ENCODE measurements at places on chromosomes 4 and X.
A peak's percentile ranks its signal among the peaks of the same experiment; 100 is the strongest.

DNA sequence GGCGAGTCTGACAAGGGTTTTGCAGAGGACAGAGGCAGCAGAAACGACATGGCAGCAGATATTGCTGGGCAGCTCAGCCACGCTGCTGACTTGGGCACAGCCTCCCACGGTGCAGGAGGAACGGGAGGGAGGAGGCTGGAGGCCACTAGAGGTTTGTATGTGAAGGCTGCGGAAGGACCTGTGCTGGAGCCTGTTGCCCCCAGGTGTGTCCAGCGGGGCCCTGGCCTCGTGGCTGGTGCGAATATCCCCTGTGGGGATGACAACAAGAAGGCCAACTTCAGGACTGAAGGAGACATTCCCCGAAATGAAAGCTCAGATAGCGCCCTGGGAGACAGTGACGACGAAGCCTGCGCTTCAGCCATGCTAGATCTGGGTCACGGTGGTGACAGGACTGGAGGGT lies 100.2 kb downstream of the FNIP2 start:
- DNase-seq: no peak

- no peak for DNase-seq
Measured at GRCh38 chr4:70940134-70940533, 38.0 kb downstream of the MOB1B start.

GRCh38 chr4:176778491-176778890 lies 14.2 kb downstream of the VEGFC start:
- DNase-seq: no peak

DNA sequence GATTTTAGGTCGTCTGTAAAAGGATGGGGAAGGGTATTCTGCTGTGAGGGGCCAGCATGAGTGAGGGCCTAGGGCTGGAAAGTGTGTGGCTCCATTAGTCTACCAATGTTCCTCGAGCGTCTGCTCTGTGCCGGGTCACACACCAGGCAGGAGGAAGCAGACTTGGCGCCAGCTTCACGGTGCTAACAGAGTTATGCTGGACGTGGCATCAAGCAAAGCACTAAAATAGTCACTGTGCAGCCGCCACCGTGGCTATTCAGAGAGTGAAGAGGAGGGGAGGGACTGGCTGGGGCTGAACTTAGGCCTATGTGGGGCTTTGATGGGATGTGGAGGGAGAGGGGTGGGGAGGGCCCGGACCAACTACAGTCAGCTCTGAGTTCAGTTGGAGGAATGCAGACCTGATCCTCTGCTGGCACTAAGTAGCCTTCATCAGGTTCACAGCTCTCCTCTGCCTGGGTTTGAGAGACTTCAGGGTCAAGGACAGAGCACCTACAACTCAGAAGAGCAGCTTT lies 83.9 kb upstream of the MSX1 start:
- no peak for DNase-seq

DNA sequence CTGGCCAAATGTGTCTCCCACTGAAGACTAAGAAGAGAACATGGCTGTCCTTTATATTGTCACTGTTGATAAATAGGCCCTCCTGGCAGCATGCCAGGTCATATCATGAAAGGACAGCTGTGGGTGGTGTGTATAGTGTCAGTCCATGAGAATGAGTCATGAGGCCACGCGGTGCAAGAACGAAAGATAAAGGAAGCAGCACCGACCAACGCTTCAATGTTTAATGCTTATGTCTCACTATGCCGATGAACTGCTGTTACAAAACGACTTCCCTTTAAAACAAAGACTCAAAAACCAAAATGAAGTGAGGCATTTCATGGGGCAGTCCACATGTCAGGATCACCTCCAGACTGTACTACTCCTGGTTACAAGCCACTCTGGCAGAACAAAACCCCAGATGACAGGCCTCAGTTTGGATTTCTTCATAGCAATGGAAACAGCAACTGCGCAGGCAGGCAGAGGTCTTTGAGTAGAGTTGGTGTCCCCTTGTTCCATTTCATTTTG lies 5.2 kb upstream of the TCEANC start:
- peak; percentile 73 for DNase-seq

DNA sequence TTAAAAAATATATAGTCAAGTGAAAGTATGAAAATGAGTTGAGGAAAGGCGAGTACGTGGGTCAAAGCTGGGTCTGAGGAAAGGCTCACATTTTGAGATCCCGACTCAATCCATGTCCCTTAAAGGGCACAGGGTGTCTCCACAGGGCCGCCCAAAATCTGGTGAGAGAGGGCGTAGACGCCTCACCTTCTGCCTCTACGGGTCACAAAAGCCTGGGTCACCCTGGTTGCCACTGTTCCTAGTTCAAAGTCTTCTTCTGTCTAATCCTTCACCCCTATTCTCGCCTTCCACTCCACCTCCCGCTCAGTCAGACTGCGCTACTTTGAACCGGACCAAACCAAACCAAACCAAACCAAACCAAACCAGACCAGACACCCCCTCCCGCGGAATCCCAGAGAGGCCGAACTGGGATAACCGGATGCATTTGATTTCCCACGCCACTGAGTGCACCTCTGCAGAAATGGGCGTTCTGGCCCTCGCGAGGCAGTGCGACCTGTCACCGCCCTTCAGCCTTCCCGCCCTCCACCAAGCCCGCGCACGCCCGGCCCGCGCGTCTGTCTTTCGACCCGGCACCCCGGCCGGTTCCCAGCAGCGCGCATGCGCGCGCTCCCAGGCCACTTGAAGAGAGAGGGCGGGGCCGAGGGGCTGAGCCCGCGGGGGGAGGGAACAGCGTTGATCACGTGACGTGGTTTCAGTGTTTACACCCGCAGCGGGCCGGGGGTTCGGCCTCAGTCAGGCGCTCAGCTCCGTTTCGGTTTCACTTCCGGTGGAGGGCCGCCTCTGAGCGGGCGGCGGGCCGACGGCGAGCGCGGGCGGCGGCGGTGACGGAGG lies at the start of gene FMR1:
Gene FMR1 (plus strand): TSS at position 728 of the 831 bp plus-strand sequence. CDS start 261 bp downstream, outside the sequence.
- DNase-seq: peak; percentile 93

DNA sequence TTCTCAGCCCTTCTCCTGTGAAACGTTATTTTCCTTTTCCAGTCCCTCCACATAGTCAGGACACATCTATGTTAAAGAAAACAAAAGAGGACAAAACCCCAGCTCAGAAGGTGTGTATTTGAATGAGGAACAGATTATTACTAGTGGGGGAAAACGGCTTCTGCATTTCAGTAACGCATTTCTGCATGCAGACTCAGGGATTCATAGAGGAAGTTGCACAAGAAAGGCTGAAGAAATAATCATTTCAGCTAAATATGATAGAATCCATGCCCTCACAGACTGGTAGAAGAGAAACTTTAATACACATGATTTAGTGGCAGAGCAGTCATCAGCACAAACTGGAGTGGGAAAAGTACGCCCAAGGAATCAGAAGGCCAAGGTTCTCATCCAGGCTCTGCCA lies 270.8 kb upstream of the FGF13 start:
- no peak for DNase-seq

DNA sequence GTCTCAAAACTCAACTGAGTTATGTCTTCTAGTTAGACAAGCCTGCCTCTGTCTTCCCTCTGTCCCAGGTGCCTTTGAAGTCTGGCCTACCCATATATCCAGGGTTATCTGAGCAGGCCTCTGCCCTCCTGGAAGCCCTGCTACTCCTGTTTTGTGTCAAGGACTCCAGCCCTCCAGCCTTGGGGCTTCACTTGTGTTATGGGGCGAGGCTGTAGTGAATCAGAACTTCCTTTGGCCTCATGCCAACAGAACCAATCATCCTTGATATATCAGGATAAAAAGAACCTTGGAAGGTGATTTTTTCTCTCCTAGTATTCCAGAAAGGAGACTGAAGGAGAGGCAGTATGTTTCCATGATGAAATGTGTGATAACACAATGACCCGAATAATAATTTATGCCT lies 8.9 kb upstream of the ADGRG4 start:
- DNase-seq: no peak

GRCh38 chr4:134139188-134139587 lies 62.4 kb downstream of the PABPC4L start:
- DNase-seq: no peak
